Amygdala (tissue), 56 donors: ENCODE measurements at places on chromosomes 7 and 10.

- no peak for DNase-seq
These were observed 50.2 kb upstream of the GNA12 start for GRCh38 chr7:2894118-2894940.

DNA sequence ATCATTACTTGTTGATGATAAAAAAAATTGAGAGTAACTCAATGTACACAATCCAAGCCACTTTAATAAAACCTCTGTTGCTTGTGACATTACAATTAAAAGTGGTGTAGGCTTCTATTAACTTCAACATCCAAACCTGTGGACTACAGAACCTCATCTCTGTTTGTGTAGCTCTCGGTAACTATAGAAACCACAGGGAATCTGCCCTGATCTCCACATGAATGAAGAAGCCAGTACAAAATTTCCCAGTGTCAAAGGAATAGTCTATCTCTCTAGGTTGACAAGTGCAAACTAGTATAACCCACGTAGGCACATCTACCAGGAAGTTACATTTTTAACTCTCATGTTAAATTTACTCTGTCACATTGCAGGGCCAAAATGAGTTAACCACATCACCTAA is 204.3 kb downstream of the CHCHD3 start:
- no peak for DNase-seq

DNA sequence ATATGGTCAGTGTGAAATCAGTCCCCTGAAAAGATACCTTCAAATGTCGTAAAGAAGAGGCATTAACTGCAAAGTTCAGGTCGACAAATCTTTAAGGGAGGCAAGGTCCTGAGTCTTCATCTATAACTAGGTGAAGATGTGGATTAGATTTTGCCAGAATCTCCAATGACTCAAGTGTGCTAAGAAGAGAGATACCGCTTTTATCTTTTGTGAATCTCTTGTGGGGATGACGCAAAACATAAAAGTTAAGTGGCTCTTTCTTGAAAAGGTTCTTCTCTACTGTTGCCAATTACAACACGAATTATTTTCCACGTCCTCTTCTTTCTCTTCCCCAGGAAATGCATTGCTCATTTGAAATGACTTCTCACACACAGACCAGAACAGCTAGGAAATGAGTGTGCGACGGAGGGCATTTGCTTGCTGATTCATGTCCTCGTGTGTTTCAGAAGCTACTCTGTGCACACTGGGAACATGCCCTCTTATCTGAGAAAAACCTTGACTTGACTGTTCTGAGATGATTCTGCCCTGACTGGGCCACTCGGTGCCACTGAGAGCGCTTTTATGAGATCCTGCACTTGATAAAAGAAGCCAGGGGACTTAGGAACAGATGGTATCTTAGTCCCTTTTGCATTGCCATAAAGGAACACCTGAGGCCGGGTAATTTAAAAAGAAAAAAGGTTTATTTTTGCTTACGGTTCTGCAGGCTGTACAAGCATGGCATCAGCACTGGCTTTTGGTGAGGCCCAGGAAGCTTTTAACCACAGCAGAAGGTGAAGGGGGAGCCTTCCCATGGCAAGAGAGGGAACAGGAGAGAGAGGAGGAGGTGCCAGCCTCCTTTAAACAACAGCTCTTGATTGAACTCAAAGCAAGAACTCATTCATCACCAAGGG is 169.5 kb upstream of the PFKP start:
- no peak for DNase-seq

GRCh38 chr10:84933402-84933801 is 605.0 kb downstream of the CCSER2 start:
- DNase-seq: no peak

DNA sequence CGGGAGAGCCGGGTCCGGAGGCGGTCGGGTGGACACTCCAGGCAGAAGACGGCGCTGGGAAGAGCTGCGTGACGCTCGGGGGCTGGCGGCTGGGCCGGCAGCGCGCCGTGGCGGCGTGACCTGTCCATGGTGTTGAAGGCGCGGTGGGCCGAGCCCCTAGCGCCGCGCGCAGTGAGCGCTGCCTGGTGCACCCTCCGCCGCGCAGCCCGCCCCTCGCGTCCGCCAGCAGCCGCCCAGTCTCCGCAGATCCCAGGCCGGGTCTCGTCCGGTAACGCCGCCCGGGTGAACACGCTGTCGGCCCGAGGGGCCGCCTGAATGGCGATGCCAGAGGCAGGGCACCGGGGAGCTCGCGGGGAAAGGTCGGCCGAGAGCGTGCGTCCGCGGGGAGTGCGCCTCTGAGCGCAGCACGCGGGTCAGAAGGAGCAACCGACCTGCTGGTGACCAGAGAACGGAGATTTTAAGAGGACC is 657 bp upstream of the TMEM178B start:
- no peak for DNase-seq

DNA sequence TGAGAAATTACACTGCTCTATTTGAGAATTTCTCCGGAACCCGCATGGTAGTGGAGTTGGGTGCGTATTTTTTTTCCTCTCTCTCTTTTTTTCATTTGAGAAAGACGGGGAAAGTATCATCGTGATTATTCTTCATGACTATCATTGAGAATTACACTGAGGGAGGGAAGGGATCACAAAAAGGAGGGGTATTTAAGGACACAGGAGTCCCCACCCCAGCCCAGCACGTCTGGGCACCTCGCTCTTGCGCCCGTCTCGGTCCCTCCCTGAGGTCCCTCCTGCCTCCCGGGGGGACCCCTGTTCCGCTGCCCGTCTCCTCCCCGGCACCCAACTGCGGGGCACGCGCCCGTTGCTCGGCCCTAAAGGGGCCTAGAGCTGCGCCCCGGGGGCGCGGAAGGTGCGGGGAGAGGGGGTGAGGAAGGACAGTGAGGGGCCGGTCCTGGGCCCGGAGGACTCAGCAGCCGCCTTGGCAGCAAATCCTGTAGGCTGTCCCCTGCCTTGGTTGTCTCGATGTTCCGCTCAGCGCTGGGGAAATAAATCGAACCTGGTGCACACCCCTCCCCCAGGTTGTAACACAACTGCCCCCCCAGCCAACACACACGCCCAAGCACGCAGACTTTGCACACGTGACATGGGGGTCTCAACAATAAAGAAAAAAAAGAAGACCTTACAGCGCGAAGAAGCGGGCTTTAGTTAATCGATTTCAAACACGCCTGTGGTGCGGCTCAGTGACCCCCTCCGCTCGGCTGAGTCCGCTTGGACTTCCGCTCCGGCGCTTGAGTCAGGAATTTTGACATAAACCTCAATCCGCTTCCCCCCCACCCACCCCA is 18.6 kb upstream of the GATA3 start:
- DNase-seq: no peak

DNA sequence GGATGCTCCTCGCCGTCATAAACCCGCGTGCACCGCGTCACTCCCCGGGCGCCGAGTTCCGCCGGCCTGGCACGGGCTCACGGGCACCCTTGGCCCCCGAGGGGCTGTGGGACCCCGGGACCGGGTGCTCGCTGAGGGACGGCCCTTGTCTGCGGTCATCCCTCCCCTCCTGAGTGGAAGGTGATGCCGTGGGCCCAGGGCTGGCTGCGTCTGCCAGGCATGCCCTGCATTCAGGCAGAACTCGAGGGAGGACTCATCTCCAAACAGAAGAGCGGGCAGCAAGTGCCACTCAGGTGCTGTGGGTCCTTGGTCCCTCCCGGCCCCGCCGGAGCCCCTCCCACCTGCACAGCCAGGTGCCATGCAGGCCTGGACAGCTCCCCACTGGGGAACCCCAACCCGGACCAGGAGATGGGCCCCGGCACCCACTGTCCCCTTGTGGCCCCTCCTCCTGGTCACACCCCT is 61.3 kb downstream of the UNCX start:
- no peak for DNase-seq

DNA sequence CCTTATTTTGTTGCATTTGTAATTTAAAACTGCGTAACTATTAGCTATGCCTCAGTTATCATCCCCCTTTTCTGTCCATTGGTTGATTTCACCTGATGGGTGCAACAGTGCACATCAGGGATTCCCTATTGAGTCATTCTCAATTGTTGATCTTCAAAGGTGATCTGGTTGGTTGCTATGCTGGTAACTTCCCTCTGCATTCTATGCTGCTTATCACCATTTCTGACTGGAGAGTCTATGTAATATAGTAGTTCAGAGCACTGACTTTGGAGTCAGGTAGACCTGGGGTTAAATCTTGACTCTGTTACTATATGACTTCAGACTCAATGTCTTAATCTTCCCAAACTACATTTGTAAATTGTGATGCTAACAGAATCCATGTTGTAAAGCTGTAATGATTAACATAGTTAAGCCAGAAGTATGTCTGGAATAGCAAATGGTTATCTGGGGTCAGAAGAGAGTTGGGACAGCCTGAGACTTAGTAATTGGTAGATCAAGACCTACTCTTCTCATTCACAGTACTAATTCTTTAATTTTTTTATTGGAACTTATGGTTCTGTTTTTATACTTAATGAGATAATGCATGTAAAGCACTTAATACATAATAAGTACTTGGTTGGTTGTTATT is 38.1 kb downstream of the EXOC6 start:
- DNase-seq: no peak

- no peak for DNase-seq
These were observed 84.0 kb upstream of the TMEM248 start for GRCh38 chr7:66837007-66837406.

- no peak for DNase-seq
These were observed 5.3 kb upstream of the ZNRF2 start for GRCh38 chr7:30278849-30279652.

GRCh38 chr7:66016131-66016461 is 34.1 kb upstream of the GUSB start:
- DNase-seq: no peak
